Retinal pigment epithelial cell (primary cell): ENCODE measurements at places on chromosomes 6 and 20.

- no peak for DNase-seq
Observed at GRCh38 chr20:59603781-59604541, at the start of gene PHACTR3. Gene PHACTR3 (plus strand): TSS chr20:59604540. CDS start chr20:59605015, 475 bp downstream.

- no peak for DNase-seq
Observed at GRCh38 chr6:70857387-70858077, 99.3 kb downstream of the B3GAT2 start.

- no peak for DNase-seq
Observed at GRCh38 chr6:42522036-42522435, 41.8 kb upstream of the UBR2 start.

DNA sequence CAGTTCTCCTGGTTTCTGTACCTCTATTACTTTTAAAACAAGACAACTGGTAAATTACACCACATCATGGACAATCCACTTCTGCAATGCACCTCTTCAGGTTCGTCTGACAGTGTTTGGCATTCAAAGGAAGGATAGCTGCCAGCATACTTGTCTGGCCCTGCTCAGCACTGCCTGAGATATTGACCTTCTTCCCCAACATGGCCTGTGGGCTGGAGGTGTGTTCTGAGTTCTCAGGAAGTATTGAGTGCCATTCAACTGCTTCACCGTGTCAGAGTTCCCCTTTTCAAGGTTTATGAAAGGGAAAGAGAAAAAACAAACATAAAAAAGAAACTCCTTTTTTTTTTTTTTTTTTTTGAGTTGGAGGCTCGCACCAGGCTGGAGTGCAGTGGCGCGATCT is 267.9 kb upstream of the SASH1 start:
- no peak for DNase-seq

- no peak for DNase-seq
Observed at GRCh38 chr6:18216411-18216810, 47.9 kb downstream of the DEK start.

DNA sequence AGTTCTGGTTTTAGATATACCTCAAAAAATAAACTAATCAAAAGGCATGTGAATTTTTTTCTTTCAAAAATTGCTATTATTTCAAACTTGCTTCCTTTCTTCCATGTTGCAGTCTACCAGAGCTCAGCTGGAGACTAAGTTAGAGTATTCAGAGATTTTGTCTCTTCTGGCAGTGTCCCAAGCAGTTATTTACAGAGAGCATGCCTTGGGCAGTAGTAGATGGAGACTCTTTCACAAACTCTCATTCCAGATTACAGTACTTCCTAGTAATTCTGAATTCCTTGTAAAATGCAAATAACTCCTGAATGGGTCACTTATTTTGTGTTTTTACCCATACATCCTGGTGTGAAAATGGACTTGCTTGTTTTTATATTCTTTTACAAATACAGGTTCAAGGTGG is 703.4 kb downstream of the EPHA7 start:
- DNase-seq, result no peak

GRCh38 chr6:101462576-101462975 is 69.1 kb downstream of the GRIK2 start:
- no peak for DNase-seq

- no peak for DNase-seq
Observed at GRCh38 chr6:7006515-7007191, 101.1 kb upstream of the RREB1 start.

- DNase-seq, result no peak
Observed at GRCh38 chr6:15194453-15194852, 51.4 kb upstream of the JARID2 start.

GRCh38 chr6:51184046-51184445 is 365.4 kb downstream of the TFAP2B start:
- no peak for DNase-seq

DNA sequence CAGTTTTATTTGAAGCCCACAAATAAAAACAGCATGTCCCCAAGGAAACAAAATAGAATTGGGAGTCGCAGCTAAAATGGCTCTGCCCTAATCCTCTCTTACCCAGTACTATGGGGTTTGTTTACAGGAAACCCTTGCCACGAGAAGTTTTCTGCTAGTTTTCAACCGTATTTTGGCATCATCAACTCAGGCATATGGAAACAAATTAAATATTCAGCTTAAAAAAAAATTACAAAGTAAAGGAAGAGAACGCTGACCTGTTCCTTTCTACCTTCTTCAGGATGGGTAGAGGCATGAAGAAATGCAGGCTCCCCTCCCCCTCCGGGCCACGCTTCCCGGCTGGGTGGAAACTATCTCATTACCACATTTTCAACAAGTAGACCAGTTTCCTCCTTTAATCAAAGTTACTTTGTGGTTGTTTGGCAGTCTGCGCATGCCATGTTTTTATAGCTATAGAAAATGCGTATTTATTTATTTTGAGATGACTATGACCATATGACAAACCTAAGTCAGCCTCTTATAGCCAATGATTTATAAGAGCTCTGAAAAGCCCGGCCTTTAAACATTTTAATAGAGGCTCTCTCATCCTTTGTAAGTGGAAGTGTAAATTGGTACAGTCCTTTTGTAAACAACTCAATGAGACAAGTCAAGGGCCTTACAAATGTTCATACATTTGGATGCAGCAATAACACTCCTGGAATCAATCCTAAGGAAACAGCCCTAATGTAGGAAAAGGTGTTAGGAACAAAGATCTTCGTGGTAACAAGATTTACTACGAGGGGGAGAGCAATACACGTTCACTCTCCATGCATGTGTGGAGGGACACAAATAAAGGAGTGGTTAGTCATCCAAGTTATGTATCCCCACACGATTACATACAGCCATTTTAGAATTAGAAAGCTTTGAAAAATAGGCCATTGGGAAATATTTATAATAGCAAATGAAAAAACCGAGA is 16.1 kb upstream of the ZNF217 start:
- DNase-seq, result no peak

DNA sequence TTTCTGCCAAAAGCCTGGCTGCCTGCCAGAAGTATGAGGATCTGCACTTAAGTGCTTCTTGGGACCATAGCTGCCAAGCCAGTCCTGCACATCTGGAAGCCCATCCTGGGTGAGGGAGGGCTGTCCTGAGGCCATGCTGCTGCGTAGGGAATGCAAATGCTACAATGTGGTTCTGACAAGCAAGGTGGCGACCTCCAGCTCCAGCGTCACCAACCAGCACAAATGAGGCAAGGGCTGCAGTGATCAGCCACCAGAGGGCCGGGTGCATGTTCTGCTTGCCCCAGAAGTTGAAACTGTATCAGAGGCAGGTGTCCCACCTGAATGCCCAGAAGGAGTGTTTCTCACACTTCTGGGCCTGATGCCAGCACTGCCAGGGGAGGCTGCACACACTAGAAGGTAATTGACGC is 99.1 kb upstream of the KCNQ5 start:
- no peak for DNase-seq

DNA sequence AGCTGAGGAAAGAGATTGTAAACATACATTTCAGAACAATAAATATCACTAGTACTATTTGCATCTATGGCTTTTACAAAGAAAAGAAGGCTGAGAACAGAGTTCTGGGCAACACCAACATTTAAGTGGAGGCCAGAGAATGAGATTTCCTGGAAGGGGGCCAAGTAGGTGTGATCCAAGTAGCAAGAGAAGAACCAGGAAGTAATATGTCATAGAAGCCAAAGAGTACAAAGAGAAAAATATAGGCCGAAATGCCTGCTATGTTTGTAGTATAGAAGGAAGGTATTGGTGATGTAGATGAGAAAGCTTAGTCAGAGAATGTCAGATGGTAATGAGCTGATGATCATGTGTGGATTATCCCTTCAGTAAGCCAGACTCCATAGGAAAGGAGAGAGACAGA is 94.5 kb downstream of the PERP start:
- DNase-seq, result no peak

GRCh38 chr6:82818727-82819126 is 246.9 kb downstream of the UBE3D start:
- no peak for DNase-seq

DNA sequence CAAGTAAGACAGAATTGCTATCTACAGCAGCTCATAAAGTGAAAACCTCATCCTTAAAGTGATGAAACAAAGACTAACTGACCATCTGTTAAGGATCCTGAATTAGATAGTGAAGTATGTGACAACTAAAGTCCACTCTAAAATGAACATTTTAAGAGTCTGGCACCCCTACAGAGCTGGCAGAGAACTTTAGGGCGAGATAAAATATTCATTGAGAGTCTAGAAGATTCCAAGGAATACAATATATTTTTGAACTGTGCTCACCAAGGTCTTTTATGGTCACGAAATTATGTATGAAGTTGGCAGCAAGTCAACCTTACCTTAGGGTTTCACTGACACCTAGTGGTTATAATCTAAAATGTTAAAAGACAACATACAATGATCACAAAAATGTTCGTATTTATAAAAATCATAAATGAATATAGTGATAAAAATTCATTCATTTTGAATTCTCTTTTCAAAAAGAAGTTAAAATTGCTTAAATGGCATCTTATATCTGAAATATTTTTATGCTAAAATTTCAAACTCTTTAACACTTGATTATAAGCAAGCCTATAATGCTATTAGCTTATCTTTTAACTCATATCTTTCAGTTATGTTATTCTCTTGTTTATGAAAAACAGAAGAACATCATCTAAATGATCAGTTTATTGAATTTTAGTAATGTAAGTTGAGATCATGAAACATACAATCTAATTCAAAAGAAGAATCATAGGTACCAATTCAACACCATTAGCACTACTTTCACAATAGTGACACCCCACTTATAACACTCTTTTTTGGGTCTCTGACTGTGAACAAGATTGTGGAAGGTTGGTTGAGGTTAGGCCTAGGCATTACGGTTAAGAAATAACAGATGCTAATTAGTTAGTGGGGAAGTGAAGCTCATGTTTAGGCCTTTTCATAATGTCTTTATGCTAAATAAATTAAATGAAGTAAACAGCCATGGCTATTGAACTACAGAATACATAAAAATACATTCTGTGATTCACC is 27.5 kb downstream of the RSPH3 start:
- DNase-seq, result peak; percentile 34

DNA sequence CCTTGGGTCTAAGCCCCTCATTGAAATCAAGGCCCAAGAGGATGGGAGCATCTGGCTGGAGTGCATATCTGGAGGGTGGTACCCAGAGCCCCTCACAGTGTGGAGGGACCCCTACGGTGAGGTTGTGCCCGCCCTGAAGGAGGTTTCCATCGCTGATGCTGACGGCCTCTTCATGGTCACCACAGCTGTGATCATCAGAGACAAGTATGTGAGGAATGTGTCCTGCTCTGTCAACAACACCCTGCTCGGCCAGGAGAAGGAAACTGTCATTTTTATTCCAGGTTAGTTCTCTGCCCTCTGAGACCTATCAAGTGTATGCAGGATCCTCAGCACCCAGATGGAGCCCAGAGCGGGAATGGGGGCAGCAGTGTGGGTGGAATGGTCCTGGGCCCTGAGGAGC is 5.1 kb downstream of the BTN2A2 start:
- no peak for DNase-seq

- no peak for DNase-seq
Observed at GRCh38 chr20:21944227-21944626, 238.8 kb downstream of the PAX1 start.

DNA sequence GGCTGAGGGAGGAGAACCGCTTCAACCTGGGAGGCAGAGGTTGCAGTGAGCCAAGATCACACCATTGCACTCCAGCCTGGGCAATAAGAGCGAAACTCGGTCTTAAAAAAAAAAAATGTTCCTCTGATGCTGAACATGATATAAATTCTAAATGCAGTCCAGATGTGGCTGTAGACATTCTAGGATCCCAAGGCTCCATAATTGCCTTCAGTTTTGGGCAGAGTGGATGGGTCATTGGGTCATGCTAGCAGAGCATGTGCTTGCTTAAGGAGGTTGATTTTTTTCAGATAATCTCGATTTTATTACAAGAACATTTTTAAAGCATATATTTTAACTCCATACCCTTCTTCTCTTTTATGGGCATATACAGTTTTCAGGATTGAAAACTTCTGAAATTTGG is 112.0 kb downstream of the UTRN start:
- no peak for DNase-seq
